ENCODE measurements at places on chromosomes 11 and 22.

DNA sequence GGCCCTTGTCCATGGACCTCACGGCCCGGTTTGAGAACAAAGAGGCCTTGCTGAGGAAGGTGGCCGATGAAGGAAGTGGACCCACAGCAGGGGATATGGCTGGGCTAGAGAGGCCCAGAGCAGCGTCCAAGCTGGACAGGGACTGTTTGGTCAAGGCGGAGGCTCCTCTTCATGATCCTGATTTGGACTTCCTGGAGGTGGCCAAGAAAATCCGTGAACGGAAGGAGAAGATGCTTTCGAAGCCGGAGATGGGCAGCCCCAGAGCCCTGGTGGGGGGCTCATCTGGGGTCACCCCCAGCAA lies 76.3 kb downstream of the KIAA1671 start:
- no peak for DNase-seq

GRCh38 chr11:2700415-2701211 lies 819 bp upstream of the KCNQ1OT1 start:
- DNase-seq = no peak

DNA sequence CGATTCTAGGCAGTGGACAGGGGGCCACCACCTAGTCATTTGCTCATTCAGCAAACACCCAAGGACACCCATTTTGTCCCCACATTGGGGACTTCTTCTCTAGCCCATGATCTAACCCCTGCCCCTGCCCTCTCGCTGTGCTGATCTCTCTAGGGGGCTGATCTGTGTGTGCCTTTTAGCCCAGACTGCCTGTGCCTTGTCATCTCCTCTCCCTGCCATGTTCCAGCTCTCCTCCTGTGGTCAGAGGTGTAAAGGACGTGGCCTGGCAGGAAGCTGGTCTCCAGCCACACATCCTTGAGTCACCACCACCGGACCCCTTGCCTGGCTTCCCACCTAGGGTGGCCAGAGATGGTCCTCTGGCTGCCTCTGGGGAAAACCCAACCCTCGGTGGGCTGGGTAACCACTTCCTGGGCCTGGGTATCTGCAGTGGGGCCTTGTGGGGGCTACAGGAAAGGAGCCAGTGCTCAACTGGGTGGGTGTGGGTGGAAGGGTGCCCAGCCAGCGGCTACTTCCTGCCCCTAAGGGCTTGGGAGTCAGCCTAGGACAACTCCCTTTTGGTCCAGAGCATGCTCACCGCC lies 1.3 kb downstream of the CTSW start:
- DNase-seq = no peak

DNA sequence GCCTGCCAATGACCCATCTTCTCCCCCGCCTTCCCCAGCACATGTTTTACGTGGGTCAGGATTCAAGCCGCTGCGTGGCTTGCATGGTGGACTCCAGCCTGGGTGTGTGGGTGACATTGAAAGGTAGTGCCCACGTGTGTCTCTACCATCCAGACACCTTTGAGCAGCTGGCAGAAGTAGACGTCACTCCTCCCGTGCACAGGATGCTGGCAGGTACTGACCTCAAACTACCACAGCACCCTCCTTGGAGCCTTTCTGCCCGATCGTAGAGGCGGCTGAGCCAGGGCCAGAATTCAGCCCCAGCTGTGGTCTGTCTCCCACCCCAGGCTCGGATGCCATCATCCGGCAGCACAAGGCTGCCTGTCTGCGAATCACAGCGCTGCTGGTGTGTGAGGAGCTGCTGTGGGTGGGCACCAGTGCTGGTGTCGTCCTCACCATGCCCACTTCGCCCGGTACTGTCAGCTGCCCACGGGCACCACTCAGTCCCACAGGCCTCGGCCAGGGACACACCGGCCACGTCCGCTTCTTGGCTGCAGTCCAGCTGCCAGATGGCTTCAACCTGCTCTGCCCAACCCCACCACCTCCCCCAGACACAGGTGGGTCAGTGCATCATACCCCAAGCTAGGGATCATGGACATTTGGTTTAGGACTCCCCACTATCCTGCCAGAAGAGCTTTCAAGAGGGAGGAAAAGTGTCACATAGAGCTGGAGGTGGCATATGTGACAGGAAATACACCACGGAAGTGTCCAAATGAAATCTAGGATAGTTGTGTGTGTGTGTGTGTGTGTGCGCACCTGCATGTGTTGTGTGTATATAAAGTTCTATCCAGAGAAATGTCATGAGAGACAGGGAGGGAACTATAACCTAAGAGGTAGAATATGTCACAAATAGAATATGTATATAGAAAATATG lies 10.6 kb upstream of the RELT start:
- DNase-seq = no peak

DNA sequence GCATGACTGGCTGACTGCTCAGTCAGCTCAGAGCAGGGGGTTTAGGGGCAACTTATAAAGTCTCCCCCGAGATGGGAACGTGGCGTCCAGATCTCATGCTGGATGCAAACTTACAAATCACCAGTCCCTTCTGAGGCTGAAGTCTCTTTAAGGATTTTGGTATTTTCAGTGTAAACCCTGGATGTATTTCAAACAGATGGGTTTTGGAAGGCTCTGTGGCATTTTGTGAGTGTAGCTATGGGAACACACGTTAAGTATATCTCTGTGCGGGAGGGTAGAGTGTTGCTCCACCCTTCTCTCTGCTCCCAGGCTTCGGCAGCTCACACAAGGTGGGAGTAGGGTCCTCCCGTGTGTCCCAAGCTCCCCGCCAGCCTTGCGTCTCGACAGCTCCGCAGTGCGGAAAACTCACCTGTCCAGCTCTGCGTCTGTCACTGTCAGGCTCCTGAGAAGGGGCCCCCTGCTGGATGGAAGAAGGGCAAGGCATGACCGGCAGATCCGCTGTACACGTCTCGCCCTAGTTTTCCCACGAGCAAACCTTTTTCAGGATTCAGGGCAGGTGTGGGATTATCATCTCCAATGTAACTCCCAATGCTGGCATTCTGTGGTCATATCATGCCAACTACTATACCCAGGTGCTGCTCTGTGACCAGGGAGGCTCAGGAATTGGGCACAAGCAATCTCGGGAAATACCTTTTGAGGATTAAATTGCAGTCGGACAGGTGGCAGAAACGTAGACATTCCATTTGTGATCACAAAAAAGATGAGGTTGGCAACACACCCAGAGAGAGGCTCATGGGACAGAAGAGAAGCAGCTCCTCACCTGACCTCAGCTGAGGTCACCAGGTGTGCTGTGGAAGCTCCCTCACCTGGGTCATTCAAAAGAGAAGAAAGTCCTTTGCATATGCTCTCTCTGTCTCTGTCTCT lies 313.9 kb upstream of the B3GAT1 start:
- DNase-seq = no peak

GRCh38 chr11:125088576-125089455 lies 22.6 kb downstream of the TMEM218 start:
- no peak for DNase-seq

GRCh38 chr11:61367406-61367805 lies 5.2 kb downstream of the TMEM138 start:
- DNase-seq = no peak

- DNase-seq = no peak
Measured at GRCh38 chr22:48710410-48710809, 1117.3 kb downstream of the BRD1 start.

DNA sequence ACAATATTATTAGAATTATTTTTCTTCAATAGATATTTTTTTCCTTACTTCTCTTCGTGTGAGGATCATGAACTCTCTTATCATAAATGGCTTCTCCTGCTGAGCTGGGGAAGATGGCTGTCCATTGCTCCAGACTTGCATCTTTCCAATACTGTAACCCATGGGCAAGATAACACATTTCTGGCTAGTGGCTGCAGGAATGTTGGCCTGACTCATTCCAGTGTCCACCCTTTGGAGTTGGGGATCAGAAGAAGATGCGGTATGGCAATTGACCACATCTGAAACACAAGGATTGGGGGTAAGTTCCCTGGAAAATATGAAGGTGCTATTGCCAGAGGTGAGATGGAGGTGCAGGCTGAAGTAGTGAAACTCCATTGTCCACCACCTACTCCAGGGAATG lies 92.8 kb downstream of the FAR1 start:
- no peak for DNase-seq

- DNase-seq = no peak
Measured at GRCh38 chr11:120272303-120272702, 32.4 kb downstream of the POU2F3 start.

DNA sequence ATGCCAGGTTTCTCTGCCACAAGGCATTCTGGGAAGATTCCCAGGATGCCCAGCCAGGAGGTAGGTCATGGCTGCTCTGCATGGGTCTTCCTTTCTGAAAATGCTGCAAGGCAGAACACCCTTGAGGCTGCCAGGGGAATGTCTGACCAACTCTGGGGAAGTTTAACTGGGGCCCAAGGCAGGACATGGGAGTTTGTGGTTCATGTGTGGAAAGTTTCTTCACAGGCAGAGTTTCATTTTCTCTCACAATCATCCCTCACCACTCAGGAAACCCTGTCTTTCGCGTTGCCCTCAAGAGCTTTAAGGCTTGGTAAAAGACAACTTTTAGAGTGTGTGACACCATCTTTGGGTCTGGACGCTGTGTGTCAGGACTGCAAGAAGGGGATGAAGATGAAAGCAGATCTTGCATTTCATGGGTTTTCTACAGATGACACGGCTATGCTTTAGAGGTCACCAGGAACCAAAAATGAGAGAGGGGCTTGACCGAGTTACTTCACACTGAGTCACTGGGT lies 133.5 kb downstream of the CD44 start:
- no peak for DNase-seq

- no peak for DNase-seq
Measured at GRCh38 chr11:18748766-18749365, 22.9 kb upstream of the IGSF22 start.

- DNase-seq = no peak
Measured at GRCh38 chr11:126805870-126806269, 194.7 kb downstream of the KIRREL3 start.

DNA sequence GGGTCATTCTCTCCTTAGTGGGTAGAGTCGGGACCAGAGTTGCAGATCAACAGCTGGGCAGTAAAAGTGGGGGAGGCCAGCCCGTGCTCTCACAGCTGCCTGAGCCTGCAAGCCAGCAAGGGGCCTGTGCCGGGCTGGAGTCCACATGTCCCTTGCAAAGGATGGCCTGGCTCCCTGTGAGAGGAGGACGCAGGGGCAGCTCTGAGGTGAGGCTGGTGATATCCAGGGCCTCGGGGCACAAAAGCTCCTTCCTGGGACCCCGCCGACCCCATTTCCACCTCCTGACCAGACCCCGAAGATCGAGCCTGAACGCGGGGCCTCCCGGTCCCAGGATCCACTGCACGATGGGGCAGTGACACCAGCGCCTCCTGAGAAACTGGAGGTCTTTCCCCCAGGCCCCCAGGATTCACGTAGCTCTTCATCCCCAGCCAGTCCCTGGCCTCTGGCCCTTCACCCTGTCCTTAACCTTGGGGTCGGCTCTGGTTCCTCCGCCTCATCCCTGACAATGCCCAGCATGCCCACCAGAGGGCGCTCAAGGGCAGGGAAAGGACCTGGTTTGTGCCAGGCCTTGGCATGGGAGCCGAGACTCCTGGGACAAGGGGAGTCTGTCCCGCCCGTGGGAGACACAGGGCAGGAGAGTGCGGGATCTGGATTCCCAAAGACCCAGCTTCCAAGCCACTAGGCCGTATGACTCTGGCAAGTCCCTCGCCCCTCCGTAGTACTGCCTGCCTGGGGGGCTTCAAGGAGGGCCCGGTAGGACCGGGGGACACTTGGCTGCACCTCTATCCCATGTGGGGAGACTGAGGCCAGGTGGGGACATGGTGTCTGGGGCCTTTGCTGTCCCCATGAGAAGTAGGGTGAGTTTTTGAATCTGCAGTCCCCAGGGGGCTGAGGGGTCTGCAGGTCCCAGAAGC lies 17.8 kb upstream of the WNT7B start:
- peak; percentile 67 for DNase-seq

- no peak for DNase-seq
Measured at GRCh38 chr11:34890089-34890488, 26.1 kb downstream of the APIP start.

GRCh38 chr11:70486026-70486415 lies 87.7 kb downstream of the CTTN start:
- DNase-seq = no peak

- DNase-seq = no peak
Measured at GRCh38 chr11:46455834-46456233, 64.3 kb upstream of the CHRM4 start.

DNA sequence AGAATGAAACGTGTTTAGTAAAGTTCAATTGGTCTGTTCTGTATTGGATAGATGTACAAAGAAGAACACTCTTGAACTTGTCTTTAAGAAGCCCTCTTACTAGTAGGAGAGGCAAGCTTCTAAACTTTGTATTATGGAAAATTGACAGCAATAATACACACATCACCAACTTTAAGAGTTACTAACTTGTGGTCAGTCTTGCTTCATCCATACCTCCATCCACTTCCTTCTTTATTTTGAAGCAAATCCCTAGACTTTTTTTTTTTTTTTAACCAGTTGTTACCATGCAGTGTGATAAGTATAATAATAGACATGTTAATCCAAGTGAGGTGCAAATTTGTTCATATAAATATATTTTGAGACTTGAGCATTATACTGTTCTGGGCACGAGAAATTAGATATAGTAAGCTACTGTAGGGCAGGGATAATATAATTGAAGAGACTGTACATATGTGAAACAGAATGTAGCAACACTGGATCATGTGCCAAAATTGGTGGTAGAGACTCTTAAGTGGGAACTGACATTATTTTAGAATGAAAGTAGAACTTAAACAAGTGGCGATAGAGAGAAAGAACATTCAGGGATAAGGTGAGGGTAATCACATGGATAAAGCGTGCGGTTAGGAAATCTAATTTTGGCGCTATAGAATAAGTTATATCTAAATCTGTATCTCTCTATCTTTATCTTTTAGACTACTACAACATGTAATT lies 6.5 kb downstream of the FAR1 start:
- DNase-seq = no peak

- DNase-seq = no peak
Measured at GRCh38 chr11:117748771-117749540, 48.1 kb downstream of the DSCAML1 start.

DNA sequence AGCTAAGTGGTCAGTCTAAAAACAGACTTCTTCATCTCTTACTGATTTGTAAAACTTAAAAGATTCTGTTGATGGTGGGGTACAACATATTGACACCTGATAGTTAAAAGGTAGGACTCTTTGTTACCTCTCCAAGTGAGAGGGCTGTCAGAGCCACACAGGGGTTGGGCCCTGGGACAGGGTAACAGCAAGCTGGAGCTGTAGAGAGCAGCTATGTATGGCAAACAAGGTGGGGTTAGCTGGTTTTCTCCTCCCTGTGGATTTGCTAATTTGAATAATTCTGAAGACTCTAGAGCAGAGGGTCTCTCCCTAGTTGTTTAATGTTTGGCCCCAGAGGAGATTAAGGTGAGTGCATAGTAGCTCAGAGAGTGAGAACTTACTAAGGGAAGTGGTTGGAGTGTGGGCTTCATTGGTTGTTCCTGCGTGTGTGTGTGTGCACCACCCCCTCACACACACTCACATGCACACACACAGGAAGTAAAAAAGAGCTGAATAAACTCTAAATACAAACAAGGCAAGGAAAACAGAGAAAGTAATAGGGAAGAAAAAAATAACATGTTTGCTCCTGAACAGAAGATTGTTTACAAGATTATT lies 9.2 kb upstream of the GAS2 start:
- no peak for DNase-seq

DNA sequence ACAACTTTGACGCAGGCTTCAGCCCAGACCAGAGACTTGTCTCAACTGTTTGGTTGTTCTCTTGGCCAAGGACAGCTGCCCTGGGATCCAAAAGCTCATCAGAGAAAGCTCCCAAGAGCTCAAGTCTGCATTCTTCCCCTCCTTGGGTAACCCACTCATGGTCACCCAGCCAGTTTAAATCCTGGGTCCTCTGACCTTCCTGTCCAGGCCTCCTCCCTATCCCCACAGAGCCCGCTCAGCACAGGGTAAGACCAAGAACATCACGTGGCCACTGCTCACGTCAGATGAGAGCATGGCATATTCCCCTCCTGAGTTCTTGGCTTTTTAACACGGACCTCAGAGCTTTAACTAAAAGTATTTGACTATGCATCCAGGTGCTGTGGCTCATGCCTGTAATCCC lies 25.8 kb downstream of the TSKU start:
- DNase-seq = no peak
